Suppressor macrophage treated with lipopolysaccharide for 4 hours (primary cell): ENCODE measurements at places on chromosomes 4 and X.
A peak's percentile ranks its signal among the peaks of the same experiment; 100 is the strongest.

GRCh38 chr4:185311113-185311888 is 84.4 kb downstream of the LRP2BP start:
- DNase-seq, result no peak

- no peak for DNase-seq
These were observed 127.6 kb downstream of the AASDH start for GRCh38 chr4:56259655-56260054.

GRCh38 chr4:48187813-48188212 is 53.8 kb upstream of the TXK start:
- DNase-seq, result peak; percentile 16

DNA sequence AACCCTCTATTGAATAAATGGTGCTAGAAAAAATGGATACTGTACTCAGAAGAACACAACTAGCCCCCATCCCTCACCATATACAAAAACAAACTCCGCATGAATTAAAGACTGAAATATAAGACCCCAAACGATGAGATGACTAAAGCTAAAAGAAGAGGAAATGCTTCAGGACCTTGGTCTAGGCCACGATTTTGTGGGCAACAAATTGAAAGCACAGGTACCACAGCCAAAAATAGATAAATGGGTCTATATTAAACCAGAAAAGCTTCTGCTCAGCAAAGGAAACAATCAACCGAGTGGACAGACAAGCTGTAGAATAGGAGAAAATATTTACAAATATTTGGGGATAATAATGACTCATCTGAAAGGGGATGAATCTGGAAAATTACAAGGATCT is 86.4 kb upstream of the DHRSX start:
- no peak for DNase-seq

DNA sequence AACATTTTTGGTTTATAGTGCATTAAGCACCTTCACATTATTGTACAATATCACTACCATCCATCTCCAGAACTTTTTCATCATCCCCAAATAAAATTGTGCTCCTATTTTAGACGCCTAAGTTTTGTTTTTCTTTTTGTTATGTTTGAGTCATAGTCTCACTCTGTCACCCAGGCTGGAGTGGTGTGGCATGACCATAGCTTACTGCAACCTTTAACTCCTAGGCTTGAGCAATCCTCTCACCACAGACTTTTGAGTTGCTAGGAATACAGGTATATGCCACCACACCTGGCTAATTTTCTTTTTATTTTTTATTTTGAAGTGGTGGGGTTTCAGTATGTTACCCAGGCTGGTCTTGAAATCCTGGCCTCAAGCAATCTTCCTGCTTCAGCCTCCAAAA is 33.9 kb downstream of the PRSS12 start:
- DNase-seq, result no peak

- no peak for DNase-seq
These were observed 47.0 kb downstream of the ASIC5 start for GRCh38 chr4:155819066-155819465.

GRCh38 chrX:135112096-135112729 is 8.1 kb downstream of the ETDB start:
- peak; percentile 45 for DNase-seq

- peak; percentile 63 for DNase-seq
These were observed 220.1 kb downstream of the AFAP1 start for GRCh38 chr4:7719354-7720174.

GRCh38 chrX:17039826-17040225 is 93.4 kb downstream of the REPS2 start:
- DNase-seq, result no peak

GRCh38 chr4:102639598-102639997 is 121.2 kb downstream of the MANBA start:
- DNase-seq, result no peak

- no peak for DNase-seq
These were observed 360.9 kb upstream of the ATOH1 start for GRCh38 chr4:93467484-93468155.

- no peak for DNase-seq
These were observed 280.3 kb downstream of the ARAP2 start for GRCh38 chr4:35963974-35964515.

DNA sequence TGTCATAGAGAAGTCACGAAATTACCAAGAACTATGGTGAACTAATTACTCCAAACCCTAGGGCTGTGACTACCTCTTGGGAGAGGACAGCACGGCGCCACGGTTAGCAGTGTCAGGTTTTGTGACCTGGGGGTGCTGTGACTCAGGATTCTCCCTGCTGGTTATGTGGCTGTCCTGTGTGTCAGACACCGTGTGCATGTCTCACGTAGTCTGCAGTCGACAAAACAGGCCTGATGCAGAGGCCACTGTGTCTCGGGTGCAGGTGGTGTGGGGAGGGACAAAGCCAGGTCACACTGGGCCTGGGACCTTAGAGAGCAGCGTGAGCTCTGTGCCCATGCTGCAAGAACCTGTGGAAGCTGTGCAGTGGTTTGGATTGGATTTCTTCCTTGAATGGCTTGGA is 34.1 kb downstream of the TNIP2 start:
- no peak for DNase-seq

- DNase-seq, result peak; percentile 65
These were observed 55.7 kb downstream of the ANTXR2 start for GRCh38 chr4:80017125-80017854.

DNA sequence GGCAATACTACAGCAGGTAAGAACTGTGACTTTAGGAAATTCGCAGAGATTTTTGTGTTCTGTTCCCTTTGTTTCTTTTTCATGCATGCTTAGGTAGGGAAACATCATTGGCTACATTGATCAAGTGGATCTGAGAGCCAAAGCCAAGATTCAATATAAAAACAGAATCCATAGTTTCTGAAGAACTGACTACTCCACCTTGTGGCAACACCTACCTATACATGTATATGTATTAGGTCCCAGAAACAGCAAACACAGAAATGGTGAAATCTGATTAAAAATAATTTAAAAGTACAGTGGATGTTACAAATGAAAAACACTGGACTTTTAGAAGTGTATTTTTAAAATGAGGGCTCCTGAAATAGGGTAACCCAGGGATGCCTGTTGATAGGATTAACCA is 322.6 kb upstream of the MAOA start:
- DNase-seq, result no peak

DNA sequence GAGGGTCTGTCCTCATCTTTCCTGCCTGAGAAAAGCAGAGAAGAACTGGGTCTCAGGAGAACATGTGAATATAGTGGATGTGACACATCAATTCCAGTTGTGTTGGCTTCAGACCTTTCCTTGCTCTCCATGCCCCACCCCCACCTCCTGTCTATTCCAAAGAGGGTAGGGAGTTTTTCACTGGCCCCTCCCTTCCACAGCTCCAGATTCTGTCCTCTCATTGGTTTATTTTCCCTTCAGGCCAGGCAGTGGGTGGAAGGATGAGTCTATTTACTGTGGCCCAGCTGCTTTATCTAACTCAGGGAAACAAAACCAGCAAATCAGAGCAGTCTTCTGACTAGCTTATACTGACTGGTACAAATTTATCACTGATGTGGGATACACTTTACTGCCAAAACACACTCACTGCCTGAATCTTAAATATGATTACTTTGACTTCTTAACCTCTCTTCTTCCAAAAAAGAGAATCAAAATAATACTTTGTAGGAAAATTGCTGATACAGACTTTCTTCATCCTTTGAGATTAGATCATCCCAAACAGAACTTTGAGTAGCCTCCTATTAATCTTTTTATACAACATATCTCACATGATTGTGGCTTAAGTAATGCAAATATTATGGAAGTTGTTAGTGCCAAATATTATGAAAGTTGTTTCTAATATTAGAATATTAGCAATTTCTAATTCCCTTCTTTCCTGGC is 221.2 kb downstream of the MID1 start:
- DNase-seq, result no peak

DNA sequence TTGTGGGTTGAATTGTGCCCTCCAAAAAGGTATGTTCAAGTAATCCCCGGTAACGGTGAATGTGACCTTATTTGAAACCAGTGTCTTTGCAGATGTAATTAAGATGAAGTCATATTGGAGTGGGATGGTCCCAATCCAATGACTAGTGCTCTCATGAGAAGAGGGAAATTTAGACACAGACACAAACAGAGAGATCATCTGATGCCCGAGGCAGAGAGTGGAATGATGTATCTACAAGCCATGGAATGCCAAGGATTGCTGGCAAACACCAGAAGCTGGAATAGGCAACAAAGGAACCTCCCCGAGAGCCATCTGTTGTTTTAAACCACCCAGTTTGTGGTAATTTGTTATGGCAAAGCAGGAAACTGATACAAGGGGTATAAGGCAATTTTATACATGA is 35.1 kb downstream of the RPS6KA3 start:
- no peak for DNase-seq

- DNase-seq, result no peak
These were observed 182.4 kb upstream of the CXXC4 start for GRCh38 chr4:104677116-104677515.

DNA sequence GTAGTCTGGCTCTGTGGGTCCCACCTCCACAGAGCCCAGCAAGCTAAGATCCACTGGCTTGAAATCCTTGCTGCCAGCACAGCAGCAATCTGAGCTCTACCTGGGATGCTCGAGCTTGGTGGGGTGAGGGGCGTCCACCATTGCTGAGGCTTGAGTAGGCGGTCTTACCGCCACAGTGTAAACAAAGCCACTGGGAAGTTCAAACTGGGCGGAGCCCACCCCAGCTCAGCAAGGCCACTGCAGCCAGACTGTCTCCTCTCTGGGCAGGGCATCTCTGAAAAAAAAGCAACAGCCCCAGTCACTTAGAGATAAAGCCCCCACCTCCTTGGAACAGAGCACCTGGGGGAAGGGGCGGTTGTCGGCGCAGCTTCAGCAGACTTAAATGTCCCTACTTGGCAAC is 243.2 kb upstream of the POF1B start:
- no peak for DNase-seq

DNA sequence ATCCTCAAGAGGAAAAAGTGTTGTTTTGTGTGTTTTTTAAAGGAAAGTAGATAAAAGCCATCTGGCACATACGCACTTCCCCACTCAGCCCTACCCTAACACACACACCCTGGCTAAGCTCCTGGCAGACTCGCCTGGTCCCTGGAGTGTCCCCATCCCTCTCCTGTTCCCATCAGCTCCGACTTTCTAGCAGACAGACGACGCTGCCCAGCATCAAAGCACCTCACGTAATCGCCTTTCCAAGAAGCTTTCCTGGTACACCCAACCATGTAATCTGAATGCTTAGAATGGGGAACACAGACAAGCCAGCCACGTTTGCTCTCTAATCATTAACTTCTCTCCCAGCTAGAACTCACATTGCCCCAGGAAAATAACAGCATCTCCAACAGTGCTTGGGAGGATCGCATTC is 116.2 kb downstream of the AFAP1 start:
- no peak for DNase-seq

GRCh38 chr4:154560824-154561231 is 2.0 kb upstream of the FGB start:
- DNase-seq, result no peak

DNA sequence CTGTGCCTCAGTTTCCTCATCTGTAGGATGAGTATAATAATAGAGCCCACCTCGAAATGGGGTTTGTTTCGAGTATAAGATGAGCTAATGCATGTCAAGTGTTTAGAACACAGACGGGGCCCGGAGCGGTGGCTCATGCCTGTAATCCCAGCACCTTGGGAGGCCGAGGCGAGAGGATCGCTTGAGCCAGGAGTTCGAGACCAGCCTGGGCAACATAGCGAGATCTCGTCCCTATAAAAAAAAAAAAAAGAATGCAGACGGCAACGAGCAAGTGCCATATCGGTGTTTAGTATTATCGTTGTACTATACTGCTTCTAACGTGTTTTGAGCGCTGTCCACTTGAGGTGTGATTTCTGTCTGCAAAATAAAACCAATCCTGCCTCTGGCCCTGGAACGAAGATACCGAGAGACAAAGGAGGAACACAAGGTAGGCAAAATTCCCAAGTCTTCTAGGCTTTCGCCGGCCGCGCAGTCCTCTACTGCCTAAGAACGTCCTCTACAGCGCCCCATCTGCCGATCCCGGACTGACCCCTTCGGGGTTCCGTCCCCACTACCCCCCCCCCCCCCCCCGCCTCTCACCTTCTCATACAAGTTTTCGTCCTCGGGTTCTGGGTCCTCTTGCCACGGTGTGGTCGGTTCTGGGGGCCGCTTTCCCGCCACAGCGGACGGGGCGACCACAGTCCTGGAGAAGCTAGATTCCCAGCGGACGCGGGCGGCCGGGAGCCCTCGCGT is 442 bp downstream of the NDUFB11 start:
- DNase-seq, result peak; percentile 23

DNA sequence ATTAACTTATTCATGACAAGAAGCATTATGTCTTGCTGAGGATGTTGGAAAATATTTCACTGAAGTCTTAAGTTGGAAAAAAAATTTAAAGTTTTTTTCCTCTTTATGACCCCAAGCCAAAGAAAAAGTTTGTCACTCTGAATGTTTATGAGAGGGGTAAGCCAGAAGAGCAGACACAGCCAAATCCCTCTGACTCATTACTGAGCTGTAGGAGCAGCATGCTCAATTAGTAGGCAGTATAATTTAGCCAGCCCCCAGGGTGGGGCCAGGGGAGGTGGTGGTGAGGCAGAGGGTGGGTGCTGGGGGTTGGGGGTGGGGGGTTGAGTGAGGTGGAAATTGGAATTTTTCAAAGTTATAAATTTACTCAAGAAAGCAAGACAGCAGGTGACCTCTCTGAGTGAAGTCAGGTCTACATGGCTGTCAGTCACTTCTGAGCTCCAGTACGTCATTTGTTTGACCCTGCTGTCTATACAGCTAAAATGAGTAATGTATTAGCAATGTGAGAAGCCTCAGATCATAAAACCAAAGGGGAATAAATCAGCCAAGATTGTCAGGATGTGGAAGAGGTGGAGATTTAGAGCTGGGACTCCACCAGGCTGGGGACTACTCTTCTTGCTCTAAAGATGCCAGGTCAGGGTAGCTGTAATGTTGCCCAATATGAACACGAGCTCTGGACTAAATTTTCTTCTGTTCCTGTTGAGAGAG is 98.8 kb upstream of the NDP start:
- DNase-seq, result no peak

GRCh38 chr4:89254847-89255246 is 52.8 kb downstream of the GPRIN3 start:
- peak; percentile 64 for DNase-seq

DNA sequence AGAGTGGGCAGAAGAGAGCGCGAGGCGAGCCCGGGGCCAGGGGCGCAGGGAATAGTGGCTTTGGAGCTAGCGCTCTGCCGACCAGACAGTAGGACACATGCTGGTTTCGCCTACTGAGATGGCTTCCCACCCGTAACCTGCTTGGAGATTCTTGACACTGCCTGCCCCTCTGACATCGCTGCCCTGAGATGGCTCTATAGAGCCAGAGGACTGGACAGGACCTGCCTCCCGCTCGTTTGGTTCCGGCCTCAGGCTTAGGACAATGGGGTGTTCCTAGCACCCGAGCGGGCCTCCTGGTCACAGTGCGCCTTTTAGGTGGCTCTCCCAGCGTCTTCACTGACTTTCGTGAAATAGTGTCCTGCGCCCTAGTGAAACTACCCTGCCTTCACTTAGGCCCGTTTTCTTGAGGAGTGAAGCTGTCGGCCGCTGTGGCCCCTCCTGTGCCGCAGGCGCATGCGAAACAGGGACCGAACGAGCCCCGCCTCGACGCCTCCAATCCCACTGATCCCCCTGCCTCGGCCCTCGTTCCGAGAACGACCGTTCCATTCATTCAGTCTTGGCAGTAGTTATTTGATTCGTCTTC is 608 bp downstream of the TAF1 start:
- DNase-seq, result peak; percentile 25

GRCh38 chrX:125205133-125205917 is 114.3 kb upstream of the TEX13C start:
- peak; percentile 1 for DNase-seq

GRCh38 chr4:156865451-156865850 is 106.1 kb downstream of the PDGFC start:
- no peak for DNase-seq
